Activated gamma-delta T cell treated with anti-CD3 and anti-CD28 coated beads, Interleukin-2, amount 50 U/mL, for 16 hours (primary cell): ENCODE measurements at places on chromosomes 2 and 18.

GRCh38 chr2:54838585-54839035, 115.1 kb downstream of the EML6 start:
- DNase-seq, result peak; percentile 43

DNA sequence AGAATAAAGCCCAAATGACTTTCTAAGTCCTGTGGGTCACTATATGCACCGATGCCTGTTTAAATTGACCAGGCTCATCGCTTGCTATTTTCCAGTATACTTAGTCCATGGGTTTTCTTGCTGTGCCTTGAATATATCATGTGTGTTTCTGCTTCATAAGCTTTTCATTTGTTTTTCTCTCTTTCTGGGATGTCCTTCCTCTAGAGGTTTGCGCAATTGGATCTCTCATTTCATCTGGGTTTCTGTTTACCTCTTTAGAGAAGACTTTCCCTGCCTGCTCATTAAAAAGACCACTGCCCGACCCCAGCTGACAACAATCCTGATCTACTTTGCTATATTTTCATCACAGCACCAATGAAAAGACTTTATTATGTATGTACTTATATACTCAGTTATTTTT, 150.9 kb upstream of the CYRIA start:
- no peak for DNase-seq

GRCh38 chr18:62585274-62586150, 62.7 kb downstream of the ZCCHC2 start:
- DNase-seq, result no peak

DNA sequence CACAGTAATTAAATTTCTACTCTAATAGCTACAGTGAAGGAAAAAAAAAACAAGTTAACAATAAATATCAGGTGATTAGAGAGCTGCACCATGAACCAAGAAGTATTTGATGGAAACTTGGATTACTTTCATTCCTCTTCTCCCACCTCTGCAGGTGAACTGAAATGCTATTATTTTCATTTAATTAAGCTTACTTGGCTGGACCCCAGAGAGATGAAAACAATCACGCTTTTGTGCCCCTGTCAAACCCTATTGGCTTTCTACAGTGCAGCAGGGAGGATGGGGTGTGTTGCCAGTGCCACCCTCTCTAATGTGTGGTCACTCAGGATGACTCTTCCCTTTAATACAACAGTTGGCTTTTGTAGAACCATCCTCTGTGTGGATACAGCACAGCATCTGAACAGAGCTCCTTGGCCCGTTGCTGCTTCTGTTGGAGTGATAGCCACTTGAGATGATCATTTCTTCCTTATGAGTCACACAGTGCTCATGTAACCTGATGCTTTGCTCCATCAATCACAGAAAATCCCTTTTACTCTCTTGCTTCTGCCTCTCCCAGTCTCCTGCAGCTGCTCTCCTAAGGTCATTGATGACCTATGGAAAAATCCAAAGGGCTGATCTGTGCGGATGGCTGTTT, 5.5 kb upstream of the ARL4C start:
- no peak for DNase-seq

DNA sequence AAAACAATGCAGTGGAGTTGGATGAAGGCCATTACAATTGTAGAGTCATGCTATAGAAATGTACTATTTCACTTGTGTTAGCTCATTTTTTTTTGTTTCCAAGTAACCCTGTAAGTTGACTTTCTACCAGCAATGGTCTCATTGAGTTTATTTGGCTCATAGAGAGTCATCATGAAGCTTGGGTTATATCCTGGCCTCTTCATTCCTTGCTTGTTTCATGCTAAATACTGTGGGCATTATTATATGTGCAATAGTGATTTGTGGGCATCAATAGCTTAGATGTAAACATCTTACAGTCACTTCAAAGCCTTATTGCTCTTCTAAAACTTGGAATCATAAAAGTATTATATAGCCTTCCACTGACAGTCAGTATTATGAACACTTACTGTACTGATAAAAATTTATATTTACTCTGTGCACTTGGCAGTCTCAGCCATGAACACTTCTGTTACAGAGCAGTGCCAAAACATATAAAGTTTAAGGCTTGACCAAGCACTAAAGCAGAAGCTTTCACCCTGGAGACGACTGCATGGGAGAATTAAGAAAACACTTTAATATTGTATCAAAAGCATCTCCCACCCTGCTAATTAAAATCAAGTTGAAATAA, 751.2 kb downstream of the SATB2 start:
- no peak for DNase-seq

DNA sequence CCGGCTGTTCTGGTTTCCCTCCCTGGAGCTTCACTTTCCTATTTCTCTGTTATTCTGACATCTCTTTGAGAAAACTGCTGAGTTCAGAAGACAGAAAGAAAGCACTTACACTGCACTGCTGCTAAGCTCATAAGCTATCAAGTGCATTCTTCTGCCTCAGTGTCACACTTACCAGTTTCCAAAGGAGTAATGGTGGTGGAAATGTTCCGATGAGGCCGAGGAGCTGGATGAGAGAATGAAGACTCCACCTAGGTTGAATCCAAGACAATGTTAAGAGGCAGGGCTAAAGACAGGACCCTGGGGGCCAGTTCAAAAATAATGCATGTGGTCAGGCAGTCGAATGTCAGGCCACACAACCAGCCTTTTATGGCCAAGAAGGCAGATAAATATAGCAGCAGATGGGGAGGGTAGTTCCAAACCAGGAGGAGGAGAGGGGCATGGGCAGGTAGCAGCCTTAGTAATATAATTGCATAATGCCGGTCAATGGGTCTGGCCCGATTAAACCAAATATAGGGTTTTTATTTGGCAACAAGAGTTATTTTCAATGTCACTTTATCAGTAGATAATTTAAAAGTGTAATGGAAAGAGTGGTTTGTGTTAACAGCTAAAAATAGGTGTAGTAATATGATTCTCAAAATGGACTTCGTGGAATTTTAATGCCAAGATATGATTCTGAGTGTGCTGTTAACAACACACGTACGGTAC, at the start of gene MYOM1:
Gene MYOM1, minus strand, starts transcription at position 338 of the 705 bp plus-strand sequence. CDS start 4,745 bp downstream, outside the sequence.
- DNase-seq, result no peak

- no peak for DNase-seq
Observed at GRCh38 chr18:66873899-66874298, 270.0 kb upstream of the CDH19 start.

DNA sequence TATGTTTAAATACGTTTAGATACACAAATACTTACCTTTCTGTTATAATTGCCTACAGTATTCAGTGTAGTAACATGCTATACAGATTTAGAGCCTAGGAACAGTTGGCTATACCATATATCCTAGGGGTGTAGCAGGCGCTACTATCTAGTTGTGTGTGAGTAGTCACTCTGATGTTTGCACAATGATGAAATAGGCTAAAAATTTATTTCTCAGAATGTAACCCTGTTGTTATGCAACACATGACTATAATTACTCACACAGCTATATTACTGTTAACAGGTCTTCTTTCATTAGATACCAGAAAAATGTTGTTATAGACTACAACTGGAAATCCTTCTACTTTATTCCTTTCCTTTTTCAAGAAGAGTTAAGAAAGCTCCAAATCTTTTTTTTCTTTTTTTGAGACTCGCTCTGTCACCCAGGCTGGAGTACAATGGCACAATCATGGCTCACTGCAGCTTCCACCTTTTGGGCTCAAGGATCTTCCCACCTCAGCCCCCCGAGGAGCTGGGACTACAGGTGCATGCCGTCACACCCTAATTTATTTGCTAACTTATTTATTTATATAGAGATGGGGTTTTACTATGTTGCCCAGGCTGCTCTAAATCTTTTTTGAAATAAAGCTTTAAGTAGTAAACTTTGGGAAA, 48.5 kb downstream of the C2orf74 start:
- no peak for DNase-seq

DNA sequence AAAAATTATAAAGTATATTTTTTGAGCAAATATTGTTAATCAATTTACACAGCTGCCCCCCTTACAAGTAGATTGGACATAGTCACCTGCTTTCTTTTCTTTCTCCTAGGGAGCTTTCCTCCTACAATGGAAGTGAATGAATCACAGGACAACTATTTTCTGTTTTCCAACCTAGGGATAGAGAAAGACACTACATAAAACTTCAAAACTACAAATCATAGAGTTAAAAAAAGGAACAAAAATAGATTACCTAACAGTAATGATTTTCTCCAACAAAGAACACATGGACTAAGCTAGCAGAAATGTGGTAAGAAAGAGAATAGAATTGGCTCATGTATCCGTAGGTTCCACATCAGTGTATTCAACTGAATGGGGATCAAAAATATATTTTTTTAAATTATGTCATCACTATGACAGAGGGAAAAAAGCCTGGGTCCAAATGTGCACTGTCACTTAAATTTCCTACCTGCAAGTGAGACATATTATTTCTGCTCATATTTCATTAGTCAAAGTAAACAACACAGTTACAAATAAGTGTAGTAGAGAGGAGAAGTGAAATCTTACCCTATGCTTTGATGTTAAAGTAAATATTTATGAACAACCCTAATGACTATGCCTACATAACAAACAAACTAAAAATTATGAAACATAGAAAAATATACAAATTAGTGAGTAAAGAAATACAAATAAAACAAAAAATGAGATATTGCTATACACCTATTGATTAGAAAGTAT, 756.7 kb downstream of the SOCS6 start:
- no peak for DNase-seq

DNA sequence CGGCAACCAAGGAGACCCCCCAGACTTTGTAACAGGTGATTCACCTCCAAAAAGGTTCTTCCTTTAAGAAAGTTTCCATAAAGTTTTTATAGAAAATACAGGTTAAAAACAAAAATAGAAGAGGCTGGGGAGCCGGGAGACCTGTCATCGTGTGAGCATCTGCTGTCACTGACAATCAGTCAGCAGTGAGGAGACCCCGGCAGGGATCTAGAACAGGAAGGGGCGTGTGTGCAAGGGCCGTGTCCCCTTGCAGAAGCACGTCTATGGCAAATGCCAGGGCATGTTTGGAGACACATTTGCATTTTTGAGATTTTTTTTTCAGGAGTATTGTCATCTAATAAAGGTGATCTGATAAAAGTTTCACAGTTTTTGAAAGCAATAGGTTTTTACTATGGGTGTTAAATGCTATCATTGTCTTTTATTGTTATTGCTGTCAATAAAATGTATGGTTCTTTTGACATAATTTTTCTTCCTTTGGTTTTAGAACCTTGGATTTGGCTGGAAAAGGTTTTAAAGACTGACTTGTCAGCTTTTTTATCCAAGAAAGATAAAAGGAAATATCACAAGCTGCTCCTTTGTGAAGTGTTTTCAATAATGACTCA, 52.1 kb downstream of the MTCL1 start:
- no peak for DNase-seq

- DNase-seq, result no peak
Observed at GRCh38 chr2:3527886-3528785, 8.8 kb upstream of the ADI1 start.

DNA sequence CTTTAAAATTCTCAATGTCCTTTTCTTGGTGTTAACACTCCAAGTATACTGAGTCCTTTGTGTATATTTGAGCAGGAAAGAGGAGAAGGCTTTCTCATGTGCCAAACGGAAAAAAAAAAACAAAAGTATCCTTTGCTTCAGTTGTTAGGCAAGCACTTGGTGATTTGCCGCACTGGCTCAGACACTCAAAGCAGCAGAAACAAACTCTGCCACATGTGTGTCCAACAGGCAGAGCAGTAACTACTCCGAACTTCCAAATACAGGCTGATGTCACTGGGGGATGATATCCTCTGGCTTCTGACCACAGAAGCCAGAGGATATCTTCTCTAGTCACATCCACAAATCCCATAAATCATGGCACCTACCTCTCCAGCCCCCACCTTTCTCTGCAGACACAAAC, 108.0 kb upstream of the SALL3 start:
- no peak for DNase-seq

DNA sequence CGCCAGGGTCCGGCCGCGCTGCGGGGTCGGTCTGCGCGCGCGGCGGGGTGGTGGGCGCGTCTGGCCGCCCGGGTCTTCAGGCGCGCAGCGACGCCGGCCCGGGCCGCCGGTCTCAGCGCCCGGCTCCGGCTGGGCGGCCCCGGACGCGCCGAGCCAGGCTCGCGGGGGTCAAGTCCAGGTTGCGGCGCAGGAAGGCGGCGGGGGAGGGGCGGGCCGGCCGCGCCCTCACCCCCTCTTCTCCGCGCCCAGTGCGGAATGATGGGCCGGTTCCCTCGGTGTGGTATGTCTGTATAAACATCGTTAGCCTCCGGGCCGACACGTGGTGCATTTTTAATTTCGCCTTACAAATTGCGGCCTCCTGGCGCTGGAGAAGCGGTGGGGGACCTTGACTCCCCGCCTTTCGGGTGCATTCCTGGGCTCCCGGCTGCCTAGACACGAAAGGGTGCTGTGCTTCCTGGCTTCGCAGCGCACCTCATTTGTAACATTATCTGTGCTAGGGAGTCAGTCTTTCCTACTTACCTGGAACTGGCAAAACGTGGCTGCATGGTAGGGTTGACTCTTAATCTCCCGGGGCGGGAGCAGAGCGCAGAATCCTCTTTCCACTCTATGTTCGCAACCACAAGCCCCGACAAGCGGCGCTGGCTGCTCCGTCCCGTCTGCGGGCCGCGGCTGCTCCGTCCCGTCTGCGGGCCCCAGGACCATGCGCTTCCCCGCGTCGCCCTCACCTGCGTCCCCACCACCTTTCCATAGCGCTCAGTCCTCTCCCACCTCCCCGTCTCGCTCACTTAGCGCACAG, 69.0 kb downstream of the CTAGE1 start:
- no peak for DNase-seq

DNA sequence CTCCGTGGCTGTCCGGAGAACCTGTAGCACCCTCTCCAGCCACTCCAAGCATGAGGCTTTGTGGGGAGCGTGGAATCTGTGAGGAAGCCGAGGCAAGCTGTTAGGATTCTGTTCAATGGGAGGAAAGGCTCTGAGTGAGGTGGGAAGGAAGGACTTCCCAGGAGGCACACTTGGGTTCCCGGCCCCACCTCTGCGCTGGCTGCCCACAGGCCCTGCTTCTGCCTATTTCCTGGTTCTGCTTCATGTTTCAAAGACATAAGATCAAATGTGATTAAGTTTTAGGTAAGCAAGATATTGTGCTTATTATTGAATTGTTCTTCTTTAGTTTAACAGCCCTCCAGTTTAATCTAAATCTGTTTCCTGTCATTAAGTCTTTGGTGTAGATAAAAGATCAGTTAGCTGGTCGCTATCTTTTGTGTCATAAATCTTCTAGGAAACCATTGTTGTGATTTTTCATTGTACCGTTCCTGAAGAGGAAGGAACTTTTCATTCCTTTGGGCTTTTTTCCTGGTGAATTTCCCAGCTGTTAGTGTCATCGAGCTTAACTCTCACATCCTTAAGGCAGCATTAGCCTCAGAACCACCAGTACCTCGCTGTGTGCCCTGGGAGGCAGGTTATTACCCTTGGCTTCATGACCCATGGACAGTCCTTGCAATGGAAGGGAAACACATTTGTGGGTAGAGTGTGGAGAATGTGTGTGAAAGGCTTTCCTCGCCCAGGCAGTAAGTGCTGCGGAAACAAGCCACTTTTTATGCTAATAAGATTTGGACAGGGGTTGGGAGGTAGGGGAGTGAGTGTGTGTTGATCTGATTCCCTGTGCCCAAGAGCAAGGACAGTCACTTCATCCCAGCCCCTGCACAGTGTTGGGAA, 61.9 kb upstream of the ALPP start:
- DNase-seq, result no peak

DNA sequence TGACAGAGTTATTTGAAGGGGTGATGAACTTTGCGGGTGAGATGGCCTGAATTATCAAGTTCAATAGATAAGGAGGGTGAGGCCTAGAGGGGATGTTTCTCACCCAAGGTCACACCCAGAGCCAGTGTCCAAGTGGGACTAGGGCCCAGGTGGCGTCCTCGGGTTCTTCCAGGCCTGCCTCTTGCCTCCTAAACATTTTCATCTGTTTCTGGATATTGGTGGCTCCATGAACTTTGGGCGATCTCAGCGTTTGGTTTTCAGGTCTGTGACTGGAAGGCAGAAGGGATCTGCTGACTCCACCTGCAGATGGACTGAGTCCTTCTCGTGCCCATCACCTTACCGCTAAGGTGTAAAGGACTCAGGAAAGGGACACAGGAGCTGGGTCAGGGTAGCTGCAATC, 137.3 kb downstream of the DDX1 start:
- no peak for DNase-seq
